ENCODE measurements at places on chromosomes 7 and 10.

- DNase-seq, result no peak
Measured at GRCh38 chr10:109202111-109202510, 721.2 kb downstream of the XPNPEP1 start.

DNA sequence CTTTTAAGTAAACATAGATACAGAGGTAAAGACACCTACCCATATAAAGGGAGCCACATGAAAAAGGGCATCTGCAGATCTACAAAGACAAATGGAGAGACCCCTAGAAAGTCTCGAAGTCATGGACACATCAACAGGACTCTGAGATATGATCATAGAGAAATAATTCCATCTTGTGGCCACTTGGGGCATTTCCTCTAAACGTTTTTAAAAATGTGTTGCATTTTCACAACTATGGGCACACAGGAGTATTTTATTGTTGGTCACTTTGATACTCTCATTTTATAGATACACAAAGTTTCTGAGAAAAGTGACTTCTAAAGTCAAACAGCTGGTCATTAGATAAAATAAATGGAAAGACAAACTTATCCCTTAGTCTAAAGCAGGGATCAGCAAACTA, 87.1 kb downstream of the CRTAC1 start:
- DNase-seq, result no peak

- peak; percentile 62 for DNase-seq
Measured at GRCh38 chr7:73451780-73452398, 18.3 kb downstream of the FZD9 start.

GRCh38 chr7:158633055-158633956, 45.7 kb upstream of the PTPRN2 start:
- DNase-seq, result no peak

GRCh38 chr7:37068038-37068437, 343.7 kb upstream of the AOAH start:
- no peak for DNase-seq

GRCh38 chr10:131882590-131883451, 18.0 kb upstream of the PPP2R2D start:
- DNase-seq, result no peak

DNA sequence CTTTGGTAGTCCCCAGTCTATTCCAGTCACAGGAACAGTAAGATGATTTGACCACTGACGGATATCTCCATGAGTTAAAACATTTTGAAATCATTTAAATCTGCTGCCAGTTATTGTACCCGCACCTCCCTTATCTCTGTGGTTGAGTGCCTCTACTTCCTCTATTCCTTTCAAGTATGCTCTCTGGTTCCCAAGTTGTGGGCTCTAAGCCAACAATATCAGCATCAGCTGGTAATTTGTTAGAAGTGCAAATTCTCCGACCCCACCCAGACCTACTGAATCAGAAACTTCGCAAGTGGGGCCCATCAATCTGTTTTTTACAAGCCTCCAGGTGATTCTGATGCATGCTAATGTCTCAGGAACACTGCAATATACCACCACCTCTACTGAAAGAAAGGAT, 235.5 kb downstream of the CCSER2 start:
- no peak for DNase-seq

- DNase-seq, result peak; percentile 35
Measured at GRCh38 chr10:24307696-24308485, 99.0 kb downstream of the KIAA1217 start.

- DNase-seq, result peak; percentile 47
Measured at GRCh38 chr10:109187677-109188076, 735.6 kb downstream of the XPNPEP1 start.

DNA sequence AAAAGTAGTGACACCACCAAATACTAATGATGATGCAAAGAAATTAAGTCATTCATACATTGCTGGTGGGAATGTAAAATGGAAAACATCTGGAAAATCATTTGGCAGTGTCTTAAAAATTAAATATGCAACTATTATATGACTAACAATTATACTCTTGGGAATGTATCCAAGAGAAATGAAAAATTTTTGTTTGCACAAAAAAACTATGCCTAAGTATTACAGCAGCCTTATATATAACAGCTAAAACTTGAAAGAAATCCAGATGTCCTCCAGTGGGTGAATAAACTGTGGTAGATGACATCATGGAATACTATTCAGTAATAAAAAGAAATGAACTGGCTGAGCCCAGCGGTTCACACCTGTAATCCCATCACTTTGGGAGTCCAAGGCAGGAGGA, 132.0 kb downstream of the NEBL start:
- DNase-seq, result no peak

GRCh38 chr7:22662556-22663356, 64.2 kb upstream of the IL6 start:
- no peak for DNase-seq

GRCh38 chr7:115965236-115965635, 65.3 kb downstream of the TFEC start:
- DNase-seq, result peak; percentile 1

DNA sequence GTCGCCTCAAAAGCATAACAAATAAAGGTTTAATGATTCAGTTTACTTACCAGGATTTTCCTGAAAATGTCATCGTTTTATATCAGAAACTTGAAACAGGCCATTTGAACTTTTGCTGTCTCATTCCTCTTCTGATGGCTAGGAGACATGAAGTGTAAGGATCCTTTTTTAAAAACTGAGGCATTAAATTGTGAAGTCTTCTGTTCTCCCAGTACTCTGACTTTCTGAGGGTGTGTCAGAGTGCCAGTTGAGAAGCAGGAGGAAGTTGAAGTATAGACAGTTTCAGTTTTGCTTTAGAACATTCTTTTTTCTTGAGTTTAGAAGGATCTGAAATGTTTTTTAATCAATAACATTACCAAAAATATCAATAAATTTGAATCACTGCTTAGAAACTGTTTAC, at the start of gene SAMD9L:
TSS of gene SAMD9L (minus strand) at position 242 of the 400 bp plus-strand sequence. CDS start 12,414 bp downstream, outside the sequence.
- peak; percentile 53 for DNase-seq

GRCh38 chr7:10237306-10237705, 736.4 kb upstream of the PHF14 start:
- peak; percentile 39 for DNase-seq

GRCh38 chr7:101668726-101669125, 39.6 kb upstream of the MYL10 start:
- DNase-seq, result no peak

GRCh38 chr10:132526676-132527075, 10.9 kb upstream of the INPP5A start:
- peak; percentile 83 for DNase-seq

GRCh38 chr7:33922820-33923219, 17.5 kb downstream of the BMPER start:
- DNase-seq, result no peak

- DNase-seq, result peak; percentile 83
Measured at GRCh38 chr10:124063750-124064603, 29.4 kb downstream of the CHST15 start.

DNA sequence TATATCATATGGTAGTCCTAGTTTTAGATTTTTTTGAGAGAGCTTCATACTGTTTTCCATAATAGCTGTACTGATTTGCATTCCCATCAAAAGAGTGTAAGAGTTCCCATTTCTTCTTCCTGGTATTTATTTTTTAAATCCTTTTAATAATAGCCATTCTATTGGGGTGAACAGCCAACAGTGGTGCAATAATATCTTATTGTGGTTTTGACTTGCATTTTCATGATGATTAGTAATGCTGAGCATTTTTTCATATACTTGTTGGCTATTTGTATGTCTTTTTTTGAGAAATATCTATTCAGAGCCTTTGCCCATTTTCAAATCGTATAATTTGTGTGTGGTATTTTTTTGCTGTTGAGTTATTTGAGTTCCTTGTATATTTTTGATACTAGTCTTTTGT, 167.4 kb downstream of the FZD1 start:
- DNase-seq, result peak; percentile 31

DNA sequence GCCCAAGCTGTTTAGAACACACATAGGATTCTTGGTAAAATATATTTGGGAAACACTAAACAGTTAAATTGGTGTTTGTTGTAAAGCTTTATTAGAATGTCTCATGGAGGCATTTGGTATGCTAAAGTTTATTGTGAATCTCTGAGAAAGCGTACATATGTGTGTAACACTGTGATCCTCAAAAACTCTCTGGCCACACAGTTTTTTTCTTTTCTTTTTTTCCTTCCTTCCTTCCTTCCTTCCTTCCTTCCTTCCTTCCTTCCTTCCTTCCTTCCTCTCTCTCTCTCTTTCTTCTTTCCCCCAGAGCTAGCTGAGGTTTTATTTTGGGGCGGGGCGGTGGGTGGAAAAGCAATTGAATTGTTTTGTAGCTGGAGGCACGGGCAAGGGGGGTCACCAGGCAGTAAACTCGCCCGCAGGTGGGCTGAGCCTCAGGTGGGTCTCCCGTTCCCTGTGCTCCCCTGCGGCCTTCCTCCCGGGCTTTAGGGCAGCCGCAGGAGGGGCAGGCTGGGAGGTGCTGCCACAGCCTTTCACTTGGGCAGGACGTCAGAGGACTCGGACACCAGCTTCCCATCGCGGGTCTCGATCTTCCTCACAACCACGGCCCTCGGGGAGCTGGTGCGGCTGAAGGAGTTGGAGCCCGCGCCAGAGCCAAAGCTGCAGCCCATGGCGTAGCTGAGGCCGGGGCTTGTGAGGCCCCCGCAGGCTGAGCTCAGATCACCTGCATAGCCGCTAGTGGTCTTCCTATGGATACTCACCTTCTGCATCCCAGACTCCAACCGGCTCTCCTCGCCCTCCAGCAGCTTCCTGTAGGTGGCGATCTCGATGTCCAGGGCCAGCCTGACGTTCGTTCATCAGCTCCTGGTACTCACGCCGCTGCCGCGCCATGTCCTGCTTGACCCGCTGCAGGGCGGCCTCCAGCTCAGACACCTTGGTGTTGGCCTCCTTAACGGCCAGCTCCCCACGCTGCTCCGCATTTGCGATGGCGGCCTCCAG, 459.0 kb downstream of the GATA3 start:
- no peak for DNase-seq

DNA sequence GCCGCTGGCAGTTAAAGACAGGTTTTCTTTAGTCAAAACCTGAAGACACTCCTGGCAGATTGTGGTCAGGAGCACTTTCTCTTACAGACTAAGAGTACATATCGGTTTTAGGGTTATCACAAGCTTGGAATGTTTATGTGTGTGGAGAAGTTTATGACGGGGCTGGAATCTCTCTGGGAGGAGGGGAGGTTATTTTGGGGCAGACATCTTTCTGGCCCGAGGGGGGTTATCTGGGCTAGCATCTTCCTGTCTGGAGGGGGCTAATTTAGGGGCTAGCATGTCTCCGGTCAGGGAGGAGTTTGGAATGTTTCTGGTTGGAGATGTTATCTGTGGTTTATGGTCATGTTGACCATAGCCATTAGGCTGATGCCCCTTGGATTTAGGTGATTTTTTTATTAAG, 141.2 kb upstream of the KIF5B start:
- DNase-seq, result peak; percentile 14

DNA sequence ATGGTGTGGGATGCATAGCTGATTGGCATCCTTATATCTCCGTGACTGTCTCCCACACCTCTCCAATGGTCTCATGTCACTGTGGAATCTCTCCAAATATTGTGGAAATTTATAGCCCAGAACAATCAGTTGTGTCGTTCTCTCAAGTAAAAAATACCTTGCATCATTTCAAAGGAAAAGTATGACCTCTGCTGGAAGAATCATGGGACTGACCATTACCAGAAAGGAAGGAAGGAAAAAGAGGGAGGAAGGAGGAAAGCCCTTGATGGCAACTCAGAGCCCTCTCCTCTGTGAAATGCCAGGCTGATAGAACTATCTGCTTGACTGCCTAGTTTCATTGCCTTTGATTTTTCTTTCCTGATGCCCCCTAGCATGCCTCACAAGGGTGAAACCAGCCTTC, 76.3 kb downstream of the FOXI2 start:
- no peak for DNase-seq

DNA sequence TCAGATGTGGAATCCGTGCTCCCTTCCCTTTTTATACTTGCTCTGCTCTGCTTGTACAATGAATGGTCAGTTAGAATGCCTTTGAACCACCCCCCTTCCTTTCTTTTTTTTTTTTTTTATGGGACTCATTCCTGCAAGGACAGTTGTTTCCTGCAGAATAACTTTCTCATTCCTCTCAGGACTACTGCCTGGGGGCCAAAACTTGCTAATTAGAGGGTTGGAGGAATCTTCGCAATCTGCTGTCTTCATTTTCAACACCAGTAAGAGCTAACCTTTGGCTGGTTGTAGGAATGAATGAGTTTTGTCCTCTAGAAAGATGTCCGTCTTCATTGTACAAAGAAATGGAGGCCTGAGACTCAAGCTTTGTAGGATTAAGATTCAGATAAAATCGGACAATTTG, 868.1 kb downstream of the LRMDA start:
- DNase-seq, result no peak

DNA sequence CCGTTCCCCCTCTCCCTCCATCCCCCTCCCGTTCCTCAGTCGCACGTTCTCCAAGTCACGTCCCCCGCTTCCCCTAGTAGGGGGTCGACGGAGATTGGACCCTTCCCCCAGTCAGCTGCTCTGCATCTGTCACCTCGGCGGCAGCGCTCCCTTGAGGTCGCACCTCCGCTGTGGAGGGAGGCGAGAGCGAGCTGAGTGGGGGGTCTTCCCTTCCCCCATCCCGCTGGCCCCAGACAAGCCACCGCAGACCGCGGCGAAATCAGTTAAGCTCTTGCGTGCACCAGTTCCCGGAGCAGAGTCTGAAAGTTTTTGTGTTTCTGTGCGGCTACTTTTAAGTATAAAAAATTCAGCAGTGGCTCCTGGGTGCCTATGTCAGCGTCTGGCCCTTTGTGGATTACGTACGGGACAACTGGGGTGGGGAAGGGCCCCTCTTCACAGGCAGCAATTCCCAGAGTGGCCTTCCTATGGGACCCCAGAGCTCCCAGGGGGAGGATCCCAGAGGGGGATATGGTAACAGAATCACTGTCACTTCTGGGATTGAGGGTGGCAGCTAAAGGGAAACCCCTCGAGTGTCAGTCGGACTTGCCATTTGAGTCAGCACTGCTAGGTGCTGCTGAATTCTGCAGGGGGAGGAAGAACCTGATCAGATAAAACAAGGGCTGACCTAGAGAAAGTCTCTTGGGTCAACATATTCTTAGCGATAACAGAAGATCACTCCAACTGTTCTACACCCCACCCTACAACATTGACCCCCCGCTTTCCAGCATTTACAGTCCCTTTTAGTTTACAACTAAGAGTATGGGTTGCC, 12.5 kb upstream of the DDIT4 start:
- DNase-seq, result peak; percentile 74

DNA sequence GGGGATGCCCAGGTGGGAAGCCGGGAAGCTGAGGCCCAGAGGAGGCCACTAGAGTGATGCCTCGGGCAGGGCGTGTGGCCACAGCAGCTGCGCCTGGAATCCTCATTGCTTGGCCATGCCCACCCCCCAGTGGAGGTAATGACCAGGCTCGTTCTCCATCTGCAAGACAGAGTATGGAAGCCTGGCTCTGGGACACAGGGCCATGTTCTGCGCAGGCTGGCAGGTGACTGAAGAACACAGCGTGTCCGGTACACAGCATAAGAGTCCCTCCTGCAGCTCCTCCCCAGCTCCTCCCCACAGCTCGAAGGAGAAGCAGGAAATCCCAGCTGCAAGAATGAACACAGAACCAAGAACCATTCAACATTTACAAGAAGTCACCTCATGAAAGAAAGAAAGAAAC, 64.8 kb downstream of the SMURF1 start:
- no peak for DNase-seq

DNA sequence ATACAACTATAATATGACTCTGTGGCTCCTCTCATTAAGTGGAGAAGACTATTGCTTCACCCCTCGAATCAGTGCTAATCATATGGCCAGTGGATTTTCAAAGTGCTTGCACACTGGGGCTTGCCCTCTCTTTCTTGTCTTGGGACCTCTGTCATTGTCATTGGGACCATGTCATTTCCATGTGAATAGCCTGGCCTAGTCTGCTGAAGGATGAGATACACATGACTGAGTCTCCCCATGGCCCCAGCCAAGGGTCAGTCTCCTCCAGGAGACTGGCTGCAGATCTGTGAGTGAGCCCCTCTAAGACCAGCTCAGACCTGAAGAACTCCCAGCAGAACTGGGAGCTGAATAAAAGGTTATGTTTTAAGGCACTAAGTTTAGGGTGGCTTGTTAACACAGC, 39.5 kb downstream of the PKD1L1 start:
- no peak for DNase-seq
